ENCODE measurements at places on chromosomes 7 and 10. TPM values are rescaled to one million over a fixed set of nuclear protein-coding genes. Genes with fewer than 3 reads are reported as not detected.

DNA sequence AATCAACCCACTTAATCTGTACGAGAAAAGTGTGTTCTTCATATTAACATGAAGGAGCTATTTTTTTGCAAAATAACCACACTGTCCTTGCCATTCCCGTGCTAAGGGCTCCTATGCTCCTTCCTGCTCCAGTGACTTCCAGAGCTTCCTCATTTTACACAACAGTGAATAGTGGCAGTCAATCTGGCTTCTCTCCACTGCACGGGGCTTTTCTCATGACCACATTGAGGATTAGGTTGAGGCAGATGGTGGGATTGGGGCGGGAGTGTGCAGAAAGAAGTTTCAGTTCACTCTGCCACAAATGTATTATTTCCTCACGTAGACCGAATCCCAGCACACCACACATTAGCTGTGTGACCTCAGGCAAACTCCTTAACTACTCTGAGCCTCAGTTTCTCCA lies 235.1 kb downstream of the ARHGAP12 start:
- no peak for DNase-seq

DNA sequence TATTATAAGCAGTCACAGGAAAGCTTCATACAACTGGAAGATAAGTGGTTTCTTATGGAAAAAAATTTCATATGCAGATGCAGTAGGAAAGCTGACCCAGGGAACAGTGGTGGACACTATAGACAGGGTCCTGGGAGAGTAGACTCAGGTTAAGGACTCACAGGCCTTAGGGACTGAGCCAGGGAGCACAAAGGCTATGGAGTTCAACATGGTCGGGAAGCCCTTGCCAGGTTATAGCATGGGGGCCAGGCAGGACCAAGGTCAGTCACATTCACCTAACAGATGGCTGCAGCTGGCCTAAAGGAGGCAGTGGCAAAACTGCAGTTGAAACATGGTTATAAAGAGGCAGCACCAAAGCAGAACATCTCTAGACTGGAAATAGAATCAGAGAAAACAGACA lies 54.9 kb upstream of the UNC5B start:
- no peak for DNase-seq

DNA sequence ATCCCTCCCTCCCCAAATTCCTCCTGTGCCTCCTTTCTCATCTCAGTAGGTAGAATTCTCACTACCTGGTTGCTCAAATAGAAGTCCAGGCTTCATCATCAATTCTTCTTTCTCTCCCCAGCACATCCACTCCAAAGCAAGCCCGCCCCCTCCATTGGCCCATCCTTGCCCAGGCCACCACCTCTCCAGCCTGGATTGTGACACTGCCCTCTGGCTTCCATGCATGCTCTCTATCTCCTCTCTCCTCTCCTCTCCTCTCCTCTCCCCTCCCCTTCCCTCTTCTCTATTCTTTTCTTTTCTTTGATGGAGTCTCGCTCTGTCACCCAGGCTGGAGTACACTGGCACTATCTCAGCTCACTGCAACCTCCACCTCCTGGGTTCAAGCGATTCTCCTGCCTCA lies 144.9 kb downstream of the UBE2H start:
- DNase-seq, result no peak

OR2A5 gene
- not detected for total RNA-seq

DNA sequence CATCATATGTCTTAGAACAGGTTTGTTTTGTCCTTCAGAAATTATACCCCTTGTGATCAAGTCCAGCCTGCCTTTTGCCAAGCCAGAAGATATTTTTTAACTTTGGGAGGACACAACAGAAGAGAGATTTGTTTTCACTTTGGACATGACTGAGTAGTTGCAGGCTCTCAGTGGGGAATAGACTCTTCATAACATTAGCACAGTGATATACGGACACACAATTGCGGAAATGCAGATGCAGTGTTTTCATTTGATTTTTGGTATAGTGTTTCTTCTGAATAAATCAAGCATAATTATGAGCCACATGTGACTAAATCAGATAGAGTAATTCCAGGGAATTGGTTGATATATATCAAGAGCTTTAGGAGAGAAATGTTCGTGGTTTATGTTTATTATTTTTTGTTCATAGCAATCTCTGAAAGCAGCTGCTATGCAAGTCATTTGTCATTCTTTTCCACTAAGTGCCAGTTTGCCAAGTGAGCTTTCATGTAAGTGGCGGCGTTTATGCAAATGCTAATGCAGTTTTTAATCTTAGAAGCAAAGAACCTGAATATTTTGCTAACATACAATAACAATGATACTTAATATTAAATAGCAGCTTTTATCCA lies 69.6 kb upstream of the HDAC9 start:
- DNase-seq, result no peak

DNA sequence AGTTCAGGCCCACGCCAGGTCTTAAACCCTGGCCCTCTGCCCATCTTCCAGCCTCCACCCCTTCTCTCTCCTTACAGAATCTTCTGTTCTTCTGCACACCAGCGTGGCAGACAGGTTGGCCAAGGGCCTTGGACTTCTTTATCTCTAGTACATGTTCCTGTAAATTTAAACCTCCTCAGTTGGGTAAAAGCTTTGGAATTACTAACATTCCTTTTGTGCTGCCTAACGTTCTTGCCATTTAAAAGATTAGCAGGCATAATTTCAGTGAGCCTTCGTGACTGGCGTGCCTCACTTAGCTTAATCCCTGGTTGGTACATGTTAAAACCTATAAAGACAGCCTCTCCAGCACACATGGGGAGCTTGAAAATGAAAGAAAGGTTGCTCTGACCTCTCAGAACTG lies 192.2 kb downstream of the CUX1 start:
- DNase-seq, result no peak

FKBP9 gene
- total RNA-seq, result 1.6 TPM

TFPI2 gene
- total RNA-seq, result 0.23 TPM
